Germinal center (tissue), 1 donor: ENCODE measurements at places on chromosomes 3 and 15.

GRCh38 chr3:29389362-29389761 is 108.5 kb downstream of the RBMS3 start:
- no peak for DNase-seq

DNA sequence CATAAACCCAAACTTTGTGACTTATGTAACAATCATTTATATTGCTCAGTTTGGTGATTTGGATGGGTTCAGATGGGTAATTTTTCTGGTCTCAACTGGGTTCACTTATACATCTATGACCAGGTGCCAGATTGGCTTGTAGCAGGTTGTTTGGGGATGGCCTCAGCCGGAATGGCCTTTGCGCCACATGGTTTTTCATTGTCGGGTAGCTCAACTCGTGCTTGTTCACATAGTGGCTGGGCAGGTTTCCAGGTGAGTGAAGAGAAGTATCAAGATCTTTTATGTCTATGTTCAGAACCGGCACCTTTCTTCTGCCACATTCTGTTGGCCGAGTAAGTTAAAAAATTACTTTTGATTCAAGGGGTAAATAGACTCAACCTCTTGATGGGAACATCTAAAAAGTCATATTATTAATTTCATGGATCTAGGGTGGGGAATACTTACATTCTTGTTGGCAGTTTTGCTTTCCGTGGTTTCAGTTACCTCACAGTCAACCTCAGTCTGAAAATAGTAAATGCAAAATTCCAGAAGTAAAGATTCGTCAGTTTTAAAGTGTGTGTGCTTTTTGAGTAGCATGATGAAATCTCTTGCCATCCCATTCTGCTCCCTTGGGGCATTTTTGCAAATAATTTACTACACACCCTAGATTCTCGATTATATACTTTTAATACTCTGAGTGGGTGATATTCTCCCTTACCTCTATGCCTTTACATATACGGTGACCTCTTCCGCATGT is 745.7 kb upstream of the CCDC54 start:
- no peak for DNase-seq

DNA sequence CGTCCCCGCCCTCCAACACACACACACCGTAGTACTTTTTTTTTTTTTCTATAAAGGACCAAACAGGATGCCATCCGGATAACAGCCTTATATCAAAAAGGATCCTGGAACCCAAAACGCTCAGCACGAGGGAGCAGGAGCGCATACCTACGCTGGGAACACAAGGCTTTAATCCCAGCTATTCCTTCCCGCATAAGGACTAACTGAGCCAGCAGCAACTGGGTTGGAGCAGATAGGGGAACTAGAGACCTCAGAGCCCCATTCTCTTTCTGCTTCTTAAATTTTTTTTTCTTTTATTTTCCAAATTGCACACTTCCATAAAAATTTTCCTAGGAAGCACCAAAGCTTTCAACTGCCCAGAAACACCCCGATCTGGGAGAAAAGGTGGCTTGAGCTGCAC is 1.3 kb downstream of the TRANK1 start:
- no peak for DNase-seq

DNA sequence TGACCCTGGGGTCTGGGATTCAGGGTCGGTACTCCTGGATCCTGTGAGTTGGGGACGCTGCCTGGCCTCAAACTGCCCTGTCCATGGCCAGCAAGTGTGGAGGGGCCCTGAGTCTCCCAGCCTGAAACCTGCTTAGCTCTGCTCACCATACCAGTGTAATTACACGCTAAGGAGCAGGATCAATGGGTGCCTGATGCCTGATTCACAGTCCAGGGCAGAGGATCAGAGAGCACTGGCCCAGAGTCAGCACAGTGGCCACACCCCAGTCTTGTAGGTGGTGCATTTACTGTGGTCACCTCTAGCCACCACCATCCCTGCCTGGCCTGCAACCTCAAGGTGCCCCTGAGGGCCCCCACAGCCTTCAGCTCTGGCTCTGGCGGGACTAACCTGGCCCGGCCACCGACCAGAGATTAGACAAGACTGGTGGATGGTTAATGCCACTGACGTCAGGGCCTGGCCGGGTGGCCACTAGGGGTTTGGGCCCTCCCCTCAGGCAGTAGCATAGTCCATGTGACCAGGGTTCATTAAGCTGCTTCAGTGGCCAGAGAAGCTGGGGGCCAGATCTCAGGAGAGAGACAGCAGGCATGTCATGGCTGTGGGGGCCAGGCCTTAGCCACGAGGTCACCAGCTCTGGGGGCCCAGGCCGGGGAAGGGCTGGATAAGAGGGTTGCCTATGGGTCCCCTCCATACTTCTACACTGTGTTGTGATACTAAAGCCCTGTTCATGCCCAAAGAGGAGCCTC is 3.3 kb upstream of the SLC38A3 start:
- DNase-seq: no peak

DNA sequence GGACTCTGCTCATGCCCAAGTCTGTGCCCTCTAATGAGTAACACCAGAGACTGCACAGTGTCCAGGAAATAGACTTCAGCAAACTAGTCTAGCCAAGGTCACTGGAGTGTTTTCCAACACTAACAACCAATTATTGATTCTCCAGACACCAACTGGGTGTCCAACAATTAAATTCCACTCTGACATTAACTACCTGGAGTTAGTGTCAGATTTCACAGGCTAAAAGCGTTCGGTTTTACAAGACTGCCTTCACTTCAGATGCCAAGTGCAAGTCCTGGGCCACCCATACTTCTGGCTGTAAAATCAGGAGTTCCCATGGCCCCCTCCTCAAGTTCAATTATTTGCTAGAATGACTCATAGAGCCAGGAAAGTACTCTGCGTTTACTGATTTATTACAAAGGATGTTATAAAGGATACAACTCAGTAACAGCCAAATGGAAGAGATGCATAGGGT is 20.8 kb upstream of the CFAP161 start:
- DNase-seq: no peak

DNA sequence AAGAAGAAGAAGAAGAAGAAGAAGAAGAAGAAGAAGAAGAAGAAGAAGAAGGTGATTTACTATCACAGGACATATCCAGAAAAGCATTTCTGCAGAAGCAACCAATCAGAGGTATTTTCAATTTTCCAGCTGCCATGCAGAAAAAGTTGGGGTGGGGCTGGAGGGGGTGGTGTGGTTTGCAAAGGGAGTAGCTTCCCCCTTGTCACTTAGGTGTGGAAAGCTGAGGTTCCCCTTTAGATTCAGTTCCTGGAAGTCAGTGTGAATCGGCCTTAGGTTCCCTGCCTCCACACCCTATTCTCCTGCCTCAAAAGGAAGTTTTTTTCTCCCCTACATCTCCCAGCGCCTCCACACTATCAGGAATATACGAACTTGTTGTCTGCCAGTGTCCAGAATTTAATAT is 276.7 kb upstream of the ARRDC4 start:
- DNase-seq: no peak

DNA sequence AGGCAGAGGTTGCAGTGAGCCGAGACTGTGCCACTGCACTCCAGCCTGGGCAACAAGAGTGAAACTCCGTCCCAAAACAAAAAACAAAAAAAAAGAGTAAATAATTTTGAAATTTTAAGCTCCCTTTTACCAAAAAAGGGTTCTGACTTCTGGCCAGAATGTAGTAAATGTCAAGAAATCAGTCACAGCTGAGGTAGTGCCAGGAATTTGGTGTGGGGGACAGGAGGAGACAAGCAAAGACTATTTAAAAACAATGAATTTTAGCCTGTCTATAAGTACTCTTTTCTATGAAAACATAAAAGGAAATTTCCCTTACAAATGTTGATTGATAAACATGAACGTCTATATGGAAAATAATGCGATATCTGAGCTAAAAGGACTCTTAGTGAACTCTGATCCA is 363.7 kb downstream of the FHIT start:
- DNase-seq: no peak

GRCh38 chr3:138400651-138401070 is 33.8 kb upstream of the ESYT3 start:
- DNase-seq: no peak

DNA sequence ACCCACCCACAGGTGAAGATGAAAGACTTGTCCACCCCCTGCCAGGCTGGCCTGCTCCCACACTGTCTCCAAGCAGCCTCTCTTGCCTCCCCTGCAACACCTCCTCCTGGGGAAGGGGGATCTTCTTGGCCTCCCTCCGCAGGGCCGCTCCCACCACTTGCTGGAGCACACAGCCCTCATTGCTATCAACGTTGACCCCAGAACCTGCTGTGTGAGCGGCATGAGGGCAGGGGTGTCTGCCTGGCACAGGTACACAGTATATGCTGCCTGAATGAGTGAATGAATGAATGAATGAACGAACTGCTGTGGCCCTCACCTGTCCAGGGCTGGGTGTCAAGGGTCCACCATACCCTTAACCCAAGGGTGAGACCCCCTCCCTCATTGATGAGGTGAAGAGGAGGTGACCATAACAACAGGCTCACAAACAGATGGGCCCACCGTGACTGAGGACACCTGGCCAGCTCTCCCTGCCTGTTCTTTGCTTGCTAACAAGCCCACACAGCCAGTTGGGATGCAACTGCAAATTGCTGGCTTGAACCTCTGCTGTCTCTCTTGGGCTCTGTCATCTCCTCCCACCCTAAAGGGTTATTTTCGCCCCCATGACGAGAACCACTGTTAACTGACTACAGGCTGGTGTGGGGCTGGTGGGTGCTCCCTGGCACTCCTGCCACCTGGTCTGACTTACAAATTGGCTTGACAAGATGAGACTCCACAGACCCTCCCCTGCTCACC is 22.5 kb downstream of the SLC41A3 start:
- no peak for DNase-seq

- DNase-seq: no peak
Measured at GRCh38 chr3:28008235-28008634, 233.2 kb upstream of the CMC1 start.

DNA sequence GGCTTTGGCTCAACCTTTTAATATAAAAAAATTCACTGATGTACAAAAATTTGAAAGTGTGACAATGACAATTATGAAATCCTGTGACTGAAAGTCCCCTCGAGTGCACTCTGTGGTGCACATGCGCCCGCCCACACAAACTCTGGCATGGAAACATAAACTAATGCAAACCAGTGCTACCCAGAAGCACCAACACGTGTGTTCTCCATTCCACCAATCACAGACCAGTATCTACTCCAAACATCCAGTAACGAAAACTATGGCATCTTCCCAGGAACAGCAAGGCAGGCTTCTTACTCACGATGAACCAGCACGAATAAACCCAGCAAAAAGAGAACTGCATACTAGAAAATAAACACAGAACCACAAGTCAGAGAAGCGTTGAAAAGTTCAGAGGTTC is 11.7 kb upstream of the NMB start:
- no peak for DNase-seq

DNA sequence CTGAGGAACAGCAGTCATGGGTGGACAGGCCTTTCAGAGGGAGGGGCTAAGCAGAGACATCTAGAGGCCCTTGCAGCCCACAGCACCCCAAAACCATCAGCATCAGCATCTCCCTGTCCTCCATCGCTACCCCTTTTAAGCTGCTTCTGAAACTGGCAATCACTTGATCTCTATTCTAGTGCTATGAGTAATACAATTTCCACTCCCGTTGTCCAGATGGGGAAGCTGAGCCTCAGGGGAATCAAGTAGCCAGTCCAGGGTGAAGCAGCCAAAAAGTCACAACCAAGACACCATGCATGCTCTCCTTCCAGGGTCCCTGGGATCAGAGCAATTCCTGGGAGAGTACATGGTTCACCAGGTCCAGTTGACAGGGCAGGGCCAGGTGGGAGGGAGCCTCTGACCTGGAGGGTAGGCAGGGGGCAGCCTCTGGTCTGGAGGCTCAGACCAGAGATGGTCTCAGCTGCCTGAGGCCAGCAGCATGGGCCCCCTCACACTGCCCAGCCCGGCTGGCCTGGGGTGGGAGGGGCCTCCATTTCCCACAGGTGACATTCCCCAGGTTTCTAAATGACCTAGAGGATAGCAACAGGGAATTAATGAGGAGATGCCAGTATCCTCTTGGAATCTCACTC is 30.0 kb downstream of the KLHL25 start:
- no peak for DNase-seq

DNA sequence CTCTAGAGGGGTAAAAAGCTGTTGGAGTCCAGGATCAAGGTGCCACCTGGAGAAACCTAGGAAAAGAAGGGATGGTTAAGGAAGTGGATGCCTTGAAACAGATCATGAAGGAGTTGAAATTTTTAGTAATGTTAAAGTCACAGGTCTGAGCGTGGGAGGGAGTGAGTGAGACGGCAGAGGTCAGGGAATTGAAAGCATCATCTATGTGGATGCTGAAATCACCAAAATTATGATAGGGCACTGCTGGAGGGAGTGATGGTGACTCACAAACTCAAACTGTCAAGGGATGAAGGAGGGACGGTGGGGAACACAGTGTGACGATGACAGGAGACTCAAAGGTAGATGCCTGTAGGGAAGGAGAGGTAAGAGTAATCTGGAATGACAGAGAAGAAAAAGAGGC is 205.7 kb downstream of the OSBPL10 start:
- DNase-seq: no peak

- no peak for DNase-seq
Measured at GRCh38 chr15:63203451-63204090, 14.2 kb downstream of the RAB8B start.

DNA sequence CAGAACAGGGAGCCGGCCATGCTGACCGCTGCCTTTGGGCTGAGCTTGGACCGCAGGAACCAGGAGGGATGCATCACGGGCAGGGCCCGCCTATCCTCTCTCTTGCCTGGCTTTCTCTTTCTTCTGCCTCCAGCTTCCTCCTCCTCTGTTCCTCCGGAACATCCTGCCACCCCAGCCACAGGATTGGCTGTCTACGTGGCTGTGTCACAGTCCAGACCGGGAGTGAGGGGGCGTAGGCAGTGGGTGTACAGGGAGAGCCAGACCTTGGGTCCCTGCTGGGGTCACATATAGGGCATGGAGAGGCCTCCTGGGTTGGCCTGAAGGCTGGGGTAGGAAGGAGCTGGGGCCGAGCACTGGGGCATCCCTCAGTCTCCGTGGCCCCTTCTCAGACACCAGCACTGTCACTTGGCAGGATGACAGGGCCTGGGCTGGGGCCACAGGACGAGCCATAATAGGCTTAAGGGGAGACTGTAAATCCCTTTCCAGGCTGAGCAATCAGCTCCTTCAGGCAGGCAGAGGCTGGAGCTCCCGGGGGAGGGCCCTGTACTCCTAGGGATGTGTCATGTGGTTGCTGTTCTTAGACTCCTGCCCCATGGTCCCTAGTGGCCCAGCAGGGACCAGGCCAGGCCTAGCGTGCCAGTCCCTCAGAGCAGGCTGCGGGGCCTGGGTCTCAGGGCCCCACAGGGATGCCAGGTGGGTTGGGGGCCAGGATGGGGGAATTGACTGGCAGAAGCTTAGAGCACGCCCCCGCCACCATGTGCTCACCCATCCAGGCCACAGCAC is 25.4 kb downstream of the LINGO1 start:
- DNase-seq: no peak

DNA sequence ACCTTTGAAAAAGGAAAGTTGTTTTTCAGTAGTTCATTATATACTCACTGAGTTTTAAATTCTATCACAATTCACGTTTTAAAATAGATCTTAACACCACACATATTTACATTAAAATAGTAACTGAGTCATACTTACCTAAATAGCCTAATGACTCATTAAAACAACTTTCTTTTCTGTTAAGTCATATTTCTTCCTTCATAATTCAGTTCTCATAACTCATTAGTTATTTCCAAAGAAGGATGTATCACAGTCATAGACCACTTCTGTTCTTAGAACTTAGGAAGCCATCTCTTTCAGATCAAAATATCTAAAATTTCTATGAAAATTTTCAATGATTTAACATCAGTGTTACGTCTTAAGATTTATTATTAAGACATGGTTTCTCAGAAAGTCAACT is 885.9 kb downstream of the FHIT start:
- no peak for DNase-seq
